ENCODE measurements at places on chromosomes 2 and 18. TPM values are rescaled to one million over a fixed set of nuclear protein-coding genes. Genes with fewer than 3 reads are reported as not detected.

DNA sequence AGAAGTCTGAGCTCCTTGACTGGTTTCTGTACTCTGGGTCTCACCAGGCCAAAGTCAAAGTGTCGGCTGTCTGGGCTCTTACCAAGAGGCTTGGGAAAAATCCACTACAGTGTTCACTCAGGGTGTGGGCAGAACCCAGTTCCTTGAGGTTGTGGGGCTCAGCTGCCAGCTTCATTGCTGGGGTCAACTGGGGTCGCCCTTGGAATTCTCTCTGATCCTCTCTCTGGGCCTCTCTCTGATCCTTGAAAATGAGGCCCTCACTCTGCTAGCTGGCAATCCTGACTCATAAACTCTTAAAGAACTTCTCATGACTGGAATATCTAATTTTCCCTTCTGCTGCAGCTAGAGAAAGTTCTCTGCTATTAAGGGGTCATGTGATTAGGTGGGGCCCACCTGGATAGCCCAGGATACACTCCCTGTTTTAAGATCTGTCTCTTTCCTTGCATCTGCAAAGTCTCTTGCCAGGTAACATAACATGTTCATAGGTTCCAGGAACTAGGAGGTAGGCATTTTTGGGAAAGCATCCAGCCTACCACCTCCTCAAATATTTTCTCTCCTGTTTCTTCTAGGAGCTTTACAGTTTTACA, 66.3 kb downstream of the SP110 start:
- DNase-seq: no peak

Gene SRD5A2
- total RNA-seq: not detected

Gene ANKRD30B
- not detected for total RNA-seq

GRCh38 chr2:96267159-96267971, 1.3 kb downstream of the CIAO1 start:
- peak; percentile 54 for DNase-seq

GRCh38 chr2:160411955-160412354, 81.7 kb downstream of the RBMS1 start:
- no peak for DNase-seq

Gene RAX
- total RNA-seq: not detected

Gene IL36RN
- not detected for total RNA-seq

DNA sequence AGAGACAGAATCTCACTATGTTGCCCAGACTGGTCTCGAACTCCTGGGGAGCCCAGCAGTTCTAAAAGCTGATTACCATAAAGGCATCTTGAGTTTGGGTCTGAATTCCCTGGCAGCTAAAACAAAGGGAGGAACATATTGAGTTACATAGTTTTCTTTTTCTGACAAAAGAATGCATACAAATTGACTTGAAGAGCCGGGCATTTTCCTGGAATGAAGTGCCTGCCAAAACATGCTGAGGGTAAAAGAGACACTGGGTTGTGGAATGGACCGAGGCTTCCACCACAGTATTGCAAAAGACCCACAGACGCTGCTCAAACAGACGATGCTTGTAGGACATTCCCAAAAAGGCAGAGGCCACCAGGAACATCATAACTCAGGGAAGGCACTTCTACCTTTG, 35.1 kb upstream of the ROCK2 start:
- DNase-seq: no peak

DNA sequence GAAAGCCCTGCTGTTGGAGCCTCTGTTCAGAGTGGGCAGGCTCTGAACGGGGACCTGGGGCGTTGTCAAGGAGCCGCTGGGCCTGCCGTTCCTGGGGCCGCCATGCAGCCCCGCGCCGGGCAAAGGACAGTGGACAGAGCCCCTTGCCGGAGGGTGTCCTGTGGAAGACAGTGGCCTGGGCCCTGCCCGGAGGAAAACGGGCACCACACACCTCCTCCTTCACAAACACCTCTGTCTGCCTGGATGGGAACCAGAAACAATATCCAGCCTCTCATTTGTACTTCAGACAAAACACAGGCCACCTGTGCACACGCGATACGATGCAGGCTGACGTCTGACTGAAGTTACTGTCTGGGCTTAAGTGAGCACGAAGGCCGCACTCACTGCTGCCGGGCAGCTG, 233.7 kb downstream of the TWIST2 start:
- no peak for DNase-seq

- DNase-seq: peak; percentile 20
Observed at GRCh38 chr2:72082021-72082601, 65.6 kb downstream of the CYP26B1 start.

GRCh38 chr2:29497375-29497774, 382.2 kb downstream of the CLIP4 start:
- DNase-seq: no peak

All from Daoy (cell line).